ENCODE measurements at places on chromosomes 3 and 15. TPM values are rescaled to one million over a fixed set of nuclear protein-coding genes. Genes with fewer than 3 reads are reported as not detected.

Gene DNAH12
- total RNA-seq = 0.57 TPM

Gene GP5
- total RNA-seq = 0.83 TPM

GRCh38 chr3:70980646-70981170 lies 602.8 kb downstream of the FOXP1 start:
- H3K36me3 ChIP-seq = peaks cover 47% of the 10 kb centered on the region
- H3K4me1 ChIP-seq = peaks cover 10% of the 10 kb centered on the region
- no peak for DNase-seq
- no peaks in the 10 kb centered on the region for H3K27me3 ChIP-seq
- H3K4me3 ChIP-seq = no peak overlapping the region
- peak overlapping the region; percentile 51 for H3K27ac ChIP-seq

DNA sequence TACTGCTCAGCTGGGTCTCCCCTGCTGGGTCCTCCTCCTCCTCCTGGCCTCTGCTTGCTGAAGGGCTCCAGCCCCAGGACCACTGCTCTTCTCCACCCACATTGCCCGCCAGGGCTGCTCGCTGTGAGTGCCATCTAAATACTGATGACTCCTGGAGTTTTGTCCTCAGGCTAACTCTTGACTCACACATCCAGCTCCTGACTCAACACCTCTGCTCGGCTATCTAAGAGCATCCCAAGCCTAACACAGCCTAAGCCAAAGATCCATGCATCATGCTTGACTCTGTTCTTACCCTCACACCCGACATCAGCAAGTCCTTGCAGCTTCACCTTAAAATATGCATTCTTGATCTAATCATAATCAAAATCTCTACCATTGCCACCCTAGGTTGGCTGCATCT lies 260.2 kb downstream of the KLF13 start:
- H3K4me3 ChIP-seq = no peak overlapping the region
- H3K27ac ChIP-seq = no peak overlapping the region
- no peaks in the 10 kb centered on the region for H3K36me3 ChIP-seq
- DNase-seq = no peak
- H3K27me3 ChIP-seq = no peaks in the 10 kb centered on the region

Gene GOLGA8S
- not detected for total RNA-seq

GRCh38 chr3:172324611-172325203 lies 123.5 kb downstream of the GHSR start:
- H3K4me1 ChIP-seq = peaks cover 34% of the 10 kb centered on the region
- H3K36me3 ChIP-seq = peaks cover 8% of the 10 kb centered on the region
- H3K4me3 ChIP-seq = no peak overlapping the region
- H3K27me3 ChIP-seq = no peaks in the 10 kb centered on the region
- peak overlapping the region; percentile 65 for H3K27ac ChIP-seq

DNA sequence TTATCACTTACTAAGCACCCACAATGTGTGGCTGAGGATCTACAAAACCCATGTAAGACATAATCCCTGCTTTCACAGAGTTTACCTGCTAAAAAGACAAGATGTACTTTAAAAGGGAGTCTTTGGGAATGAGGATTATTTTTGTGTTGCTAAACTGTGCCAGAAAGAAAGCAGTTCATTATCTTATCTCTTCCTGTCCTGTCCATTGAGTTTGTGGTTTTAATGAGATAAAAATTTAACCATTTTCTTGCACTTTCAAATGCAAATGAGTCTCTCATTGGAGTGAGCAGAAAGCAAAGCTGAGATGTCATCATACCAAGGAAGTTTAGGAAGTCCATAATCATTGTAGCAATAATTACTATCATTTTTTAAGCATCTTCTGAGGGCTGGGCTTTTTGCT lies 231.2 kb upstream of the ADAMTS9 start:
- H3K27me3 ChIP-seq = no peaks in the 10 kb centered on the region
- no peak for DNase-seq
- H3K27ac ChIP-seq = peak overlapping the region; percentile 57
- peaks cover 34% of the 10 kb centered on the region for H3K4me1 ChIP-seq
- no peaks in the 10 kb centered on the region for H3K36me3 ChIP-seq
- no peak overlapping the region for H3K4me3 ChIP-seq

Gene SAMMSON
- total RNA-seq = not detected

GRCh38 chr3:112302881-112303763 lies 9.1 kb upstream of the SLC9C1 start:
- no peaks in the 10 kb centered on the region for H3K27me3 ChIP-seq
- DNase-seq = peak; percentile 77
- H3K36me3 ChIP-seq = no peaks in the 10 kb centered on the region
- H3K4me3 ChIP-seq = peak overlapping the region; percentile 69

Gene DVL3
- 135 TPM for total RNA-seq

Gene RAD51
- 6.2 TPM for total RNA-seq

DNA sequence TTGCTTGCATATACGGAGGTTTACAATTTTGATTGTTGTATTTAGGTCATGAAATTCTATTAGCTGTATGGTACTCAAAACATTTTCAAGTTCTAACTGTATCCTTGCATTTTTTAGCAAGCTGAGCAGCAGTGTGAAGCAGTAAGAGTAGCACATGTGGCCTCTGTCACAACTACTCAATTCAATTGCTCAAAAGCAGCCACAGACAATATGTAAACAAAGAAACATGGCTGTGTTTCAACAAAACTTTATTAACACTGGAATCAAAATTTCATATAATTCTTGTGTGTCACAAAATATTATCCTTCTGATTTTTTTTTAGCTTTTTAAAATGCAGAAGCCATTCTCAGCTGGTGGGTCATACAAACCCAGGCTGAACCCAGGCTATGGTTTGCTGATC lies 266.7 kb upstream of the LRRN1 start:
- H3K4me1 ChIP-seq = no peaks in the 10 kb centered on the region
- H3K27ac ChIP-seq = no peak overlapping the region
- no peak overlapping the region for H3K4me3 ChIP-seq
- no peak for DNase-seq
- H3K27me3 ChIP-seq = no peaks in the 10 kb centered on the region

All from cardiac muscle cell (in vitro differentiated cells and primary cell).